ENCODE measurements at places on chromosomes 1 and 21.

GRCh38 chr1:115912116-115912515 is 64.2 kb upstream of the SLC22A15 start:
- no peak for DNase-seq

GRCh38 chr1:173202424-173203145 is 4.5 kb downstream of the TNFSF4 start:
- DNase-seq, result no peak

DNA sequence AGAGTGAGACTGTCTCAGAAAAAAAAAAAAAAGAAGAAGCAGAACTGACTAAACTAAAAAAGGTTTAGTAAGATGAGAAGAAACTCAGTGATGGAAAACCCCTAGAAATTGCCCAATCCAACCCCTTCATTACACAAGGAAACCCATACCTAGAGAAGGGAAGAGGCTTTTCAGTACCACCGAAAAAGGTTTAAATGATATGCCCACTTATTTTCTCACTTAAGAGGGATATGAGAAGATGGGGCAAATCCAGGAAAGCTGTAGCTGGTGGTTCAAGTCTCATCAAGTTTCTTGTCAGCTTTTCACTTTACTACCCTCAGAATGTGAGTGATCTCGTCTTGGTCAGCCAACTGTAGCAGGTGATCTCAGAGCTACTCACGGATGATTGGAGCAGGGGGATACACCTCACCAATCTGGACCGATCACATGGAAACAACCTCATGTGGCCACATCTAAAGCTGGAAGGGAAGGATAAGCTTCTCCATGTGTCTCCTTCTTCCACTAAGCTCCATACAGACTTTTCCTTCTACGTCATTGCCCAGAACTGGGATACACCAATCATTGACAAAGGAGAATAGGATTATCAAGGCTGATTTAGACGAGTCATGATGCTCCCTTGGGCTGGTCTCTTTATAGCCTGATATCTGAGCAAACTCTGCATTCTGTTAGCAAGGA is 126.7 kb upstream of the POU3F1 start:
- DNase-seq, result no peak

GRCh38 chr1:17023102-17023501 is 11.4 kb upstream of the ATP13A2 start:
- no peak for DNase-seq

DNA sequence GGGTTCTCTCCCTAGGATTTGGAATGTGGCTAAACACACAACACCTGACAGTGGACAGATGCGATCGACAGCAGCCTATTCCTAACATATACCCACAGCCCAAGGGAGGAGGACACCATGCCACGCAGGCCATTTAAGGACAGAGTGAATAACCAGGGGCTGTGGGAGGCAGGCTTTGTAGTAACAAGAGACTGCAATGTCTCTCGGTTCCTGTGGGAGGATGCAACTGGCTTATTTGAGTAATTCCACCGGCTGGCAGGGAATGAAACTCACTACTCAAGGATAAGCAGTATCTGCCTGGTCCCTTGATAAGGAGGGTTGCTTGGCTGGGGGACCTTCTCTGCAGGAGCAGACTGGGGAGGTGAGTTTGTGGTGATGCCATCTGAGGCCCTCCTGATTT is 109.6 kb downstream of the PCP4 start:
- DNase-seq, result no peak

DNA sequence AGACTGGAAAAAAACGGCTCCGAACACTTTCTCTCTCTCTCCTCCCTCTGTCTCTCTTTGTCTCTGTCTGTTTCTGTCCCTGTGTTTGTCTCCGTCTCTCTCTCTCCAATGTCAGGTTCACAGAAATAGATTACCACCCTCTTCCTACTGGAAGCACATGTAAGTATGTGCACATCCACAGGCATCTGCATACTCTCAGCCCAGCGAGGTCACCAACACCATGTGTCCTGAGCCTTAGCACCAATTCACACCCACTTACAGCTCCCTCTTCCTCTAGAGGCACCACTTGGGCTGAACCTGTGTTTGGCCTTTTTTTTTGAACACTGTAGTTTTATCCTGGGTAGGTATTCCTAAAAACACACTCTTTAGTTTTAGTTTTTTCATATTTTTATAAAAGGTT is 130.5 kb downstream of the ETS2 start:
- no peak for DNase-seq

- DNase-seq, result peak; percentile 96
Measured at GRCh38 chr21:44710756-44711326, 531 bp downstream of the TSPEAR start.

DNA sequence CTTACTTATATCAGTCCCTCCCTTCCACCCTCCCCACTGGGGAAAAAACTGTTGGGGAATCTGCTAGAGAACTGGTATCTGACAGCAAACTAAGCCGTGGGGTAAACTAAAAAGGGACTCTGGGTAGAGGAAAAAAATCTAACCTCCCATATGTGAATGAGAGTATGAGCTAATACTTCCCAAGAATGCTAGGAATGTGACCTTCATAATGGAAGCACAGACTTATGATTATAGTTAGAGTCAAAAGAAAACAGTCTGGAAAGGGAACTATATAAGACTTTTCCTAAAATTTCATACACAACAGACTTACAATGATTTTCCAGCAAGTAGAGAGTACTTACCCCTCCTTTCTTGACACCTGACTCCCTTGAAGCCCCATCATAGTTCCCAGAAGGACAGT is 23.0 kb upstream of the RBBP5 start:
- DNase-seq, result no peak

DNA sequence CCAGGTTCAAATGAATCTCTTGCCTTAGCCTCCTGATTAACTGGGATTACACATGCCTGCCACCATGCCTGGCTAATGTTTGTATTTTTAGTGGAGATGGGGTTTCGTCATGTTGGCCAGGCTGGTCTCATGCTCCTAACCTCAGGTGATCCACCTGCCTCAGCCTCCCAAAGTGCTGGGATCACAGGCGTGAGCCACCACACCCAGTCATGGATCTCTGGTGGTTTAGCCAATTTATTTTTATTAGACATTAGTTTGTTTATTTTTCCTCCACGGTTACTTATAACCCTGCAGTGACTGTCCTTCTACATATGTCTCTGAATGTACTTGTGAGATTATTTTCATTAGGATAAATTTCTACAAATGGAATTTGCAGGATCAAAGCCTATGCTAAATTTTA is 5.3 kb downstream of the ITSN1 start:
- no peak for DNase-seq

GRCh38 chr1:110205156-110205555 is 5.0 kb upstream of the KCNC4 start:
- no peak for DNase-seq

DNA sequence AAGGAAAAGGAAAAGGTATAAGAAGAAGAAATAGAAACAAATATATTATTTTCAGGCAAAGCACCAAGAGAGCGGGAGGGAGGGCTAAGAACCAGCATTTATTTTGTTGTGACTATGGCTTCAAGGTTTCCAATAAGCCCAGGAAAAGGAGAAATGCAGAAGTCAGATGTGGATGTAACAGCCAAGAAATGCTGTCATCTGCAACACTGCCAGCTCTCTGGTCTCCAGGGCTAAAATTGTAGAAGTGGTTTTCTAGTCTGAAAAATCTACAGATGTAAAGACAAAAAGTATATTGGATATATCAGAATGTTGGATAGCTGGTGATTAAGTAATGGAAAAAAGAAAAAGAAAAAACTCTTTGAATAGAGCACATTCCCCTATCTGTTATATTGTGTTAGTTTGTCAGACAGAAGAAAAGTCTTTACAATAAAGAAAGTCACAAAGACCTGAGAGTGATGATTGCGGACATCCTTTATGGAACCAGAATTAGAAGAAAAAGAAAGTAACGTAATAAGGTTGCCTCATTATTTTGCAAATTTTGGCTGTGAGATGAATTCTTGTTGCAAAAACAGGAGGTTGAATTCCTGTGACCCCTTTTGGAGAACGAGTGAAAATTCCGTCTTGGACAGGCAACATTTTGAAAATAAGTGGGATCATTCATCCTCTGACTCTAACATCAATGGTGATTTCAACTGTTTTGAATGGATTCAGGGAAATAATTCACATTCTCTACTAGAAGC is 938.1 kb downstream of the TTLL7 start:
- no peak for DNase-seq

- DNase-seq, result no peak
Measured at GRCh38 chr1:87154384-87154783, 174.3 kb upstream of the LMO4 start.

DNA sequence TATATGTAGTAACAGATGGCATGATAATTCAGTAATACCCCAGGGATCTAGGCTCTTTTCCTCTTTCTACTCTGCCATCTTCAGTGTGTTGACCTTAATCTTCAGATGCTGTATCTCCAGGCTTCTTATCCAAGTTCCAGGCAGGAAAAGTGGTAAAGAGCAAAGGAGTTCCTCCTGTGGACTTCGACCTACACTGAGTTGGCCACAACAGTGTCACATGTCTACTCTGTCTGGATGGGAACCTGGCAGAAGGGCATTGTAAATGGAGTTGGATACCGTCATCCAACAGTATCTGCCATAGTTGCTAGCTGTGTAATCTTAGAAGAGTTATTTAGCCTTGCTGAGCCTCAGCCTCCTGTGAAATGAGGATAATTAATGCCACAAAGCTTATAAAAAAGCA is 21.9 kb downstream of the IL23R start:
- no peak for DNase-seq

DNA sequence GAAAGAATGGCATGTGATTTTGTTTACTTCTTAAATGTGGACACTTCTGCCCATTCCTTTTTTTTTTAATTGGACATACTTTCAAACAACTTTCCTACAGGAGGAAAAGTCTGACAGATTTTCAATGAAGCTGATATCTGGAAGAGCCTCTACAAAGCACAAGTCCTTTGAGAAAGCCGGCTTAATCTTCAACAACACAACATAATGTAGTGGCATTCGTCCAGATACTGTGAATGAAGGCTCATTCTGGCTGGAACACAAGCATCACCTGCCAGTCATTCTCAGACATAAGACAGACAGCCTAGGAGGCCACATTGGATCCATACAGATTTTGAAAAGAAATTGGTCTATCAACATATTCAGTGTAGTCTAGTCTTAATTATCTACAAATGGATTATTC is 4.9 kb downstream of the OTUD7B start:
- DNase-seq, result no peak

- no peak for DNase-seq
Measured at GRCh38 chr1:46516200-46516950, 26.7 kb downstream of the DMBX1 start.

GRCh38 chr21:43816611-43817071 is 27.3 kb downstream of the RRP1 start:
- no peak for DNase-seq

DNA sequence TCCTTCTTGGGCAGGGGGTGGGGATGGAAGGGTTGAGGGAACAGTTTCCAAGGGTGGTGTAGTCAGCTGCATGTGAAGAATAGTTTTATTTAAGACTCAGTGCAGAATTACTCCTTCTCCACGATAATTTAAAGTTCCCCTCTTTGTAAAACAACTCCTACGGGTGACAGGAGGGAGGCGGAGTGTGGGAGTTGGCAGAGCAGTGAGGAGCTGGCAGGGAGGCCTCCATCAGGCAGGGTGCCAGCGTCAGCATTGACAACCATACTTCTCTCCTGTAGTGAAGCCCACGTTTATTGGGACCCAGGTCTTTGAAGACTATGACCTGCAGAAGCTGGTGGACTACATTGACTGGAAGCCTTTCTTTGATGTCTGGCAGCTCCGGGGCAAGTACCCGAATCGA is 93.8 kb downstream of the MTR start:
- no peak for DNase-seq

DNA sequence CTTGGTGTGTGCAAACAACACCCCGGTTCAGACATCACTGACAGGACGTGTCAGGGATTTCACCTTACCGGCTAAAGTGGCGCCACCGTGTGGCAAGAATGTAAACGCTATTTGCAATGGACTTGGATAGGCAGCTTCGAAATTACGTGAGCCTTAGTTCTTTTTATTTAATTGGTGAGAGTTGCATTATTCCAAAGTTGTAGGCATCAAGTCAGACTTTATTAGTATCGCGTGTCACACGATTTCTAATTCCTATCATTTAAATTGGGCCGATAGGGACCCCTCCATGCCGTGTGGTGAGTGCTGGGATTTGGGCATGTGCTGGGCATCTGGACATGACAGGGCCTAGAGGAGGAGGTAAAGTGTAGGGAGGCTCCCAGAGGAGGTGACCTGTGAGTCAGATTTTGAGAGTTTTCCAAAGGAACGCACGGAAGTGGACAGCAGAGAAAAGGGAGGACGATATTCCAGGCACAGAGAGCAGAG is 14.5 kb upstream of the CPT2 start:
- peak; percentile 72 for DNase-seq

- no peak for DNase-seq
Measured at GRCh38 chr1:187947359-187947758, 1118.6 kb downstream of the PLA2G4A start.

GRCh38 chr1:228471762-228472398 is 15.3 kb upstream of the RNF187 start:
- peak; percentile 26 for DNase-seq

DNA sequence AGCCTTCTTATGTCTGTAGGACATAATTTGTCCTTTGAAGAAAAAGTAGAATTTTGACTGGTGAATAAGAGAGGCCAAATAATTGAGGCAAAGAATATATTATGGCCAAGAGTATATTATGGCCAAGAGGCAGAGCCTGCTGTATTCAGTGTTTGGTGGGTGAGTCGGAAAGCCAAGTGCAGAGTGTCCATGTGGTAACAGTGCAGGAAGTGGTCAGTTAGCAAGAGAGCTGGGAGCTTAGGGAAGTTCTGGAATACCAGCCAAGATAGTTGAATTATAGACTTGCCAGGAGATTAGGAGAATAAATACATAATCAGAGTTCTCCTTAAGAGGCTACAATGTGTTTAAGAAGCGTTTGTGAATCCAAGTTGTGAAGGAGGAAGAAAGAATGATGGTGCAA is 131.5 kb upstream of the LMO4 start:
- no peak for DNase-seq

GRCh38 chr1:179323436-179323835 is 29.8 kb downstream of the SOAT1 start:
- DNase-seq, result no peak

GRCh38 chr1:27607239-27607804 is 3.4 kb upstream of the AHDC1 start:
- no peak for DNase-seq

DNA sequence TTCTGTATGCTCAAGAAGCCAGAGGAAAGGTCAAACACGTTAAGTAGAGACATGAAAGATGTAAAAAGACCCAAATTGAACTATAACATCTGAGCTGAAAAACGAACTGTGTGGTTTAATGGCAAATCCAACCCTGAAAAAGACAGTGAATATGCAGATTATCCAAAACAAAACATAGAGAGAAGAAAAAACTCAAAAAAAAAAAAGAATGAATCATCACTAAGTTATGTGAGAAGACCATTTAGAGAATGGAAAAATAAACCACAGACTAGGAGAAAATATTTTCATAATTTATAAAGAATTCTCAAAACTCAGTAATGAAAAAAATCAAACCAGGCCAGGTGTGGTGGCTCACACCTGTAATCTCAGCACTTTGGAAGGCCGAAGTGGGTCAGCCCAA is 253.3 kb downstream of the PLPP3 start:
- no peak for DNase-seq

DNA sequence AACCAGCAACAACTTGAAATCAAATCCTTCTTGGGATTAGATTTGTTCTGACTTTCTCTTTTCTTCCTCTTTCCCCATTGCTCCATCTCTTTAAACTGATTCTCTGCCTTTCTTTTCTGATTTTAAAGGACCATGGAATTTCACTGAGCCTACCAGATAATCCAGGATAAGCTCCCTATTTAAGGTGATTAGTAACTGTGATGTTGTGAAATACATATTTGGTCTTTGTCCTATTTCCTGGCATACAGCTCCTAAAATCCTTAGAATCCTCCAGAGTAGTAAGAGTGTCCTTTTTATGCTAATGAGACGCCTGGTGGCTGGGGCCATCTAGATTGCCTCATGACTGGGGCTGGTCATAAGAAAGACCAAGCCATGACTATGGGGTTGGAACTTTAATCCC is 236.9 kb downstream of the USP25 start:
- DNase-seq, result no peak

All from NCI-H2107 (cell line).